Stimulated activated CD8-positive, alpha-beta memory T cell treated with anti-CD3 and anti-CD28 coated beads, Interleukin-4, amount 100 ng/mL, for 4 hours (primary cell): ENCODE measurements at places on chromosomes 16 and 17.

- DNase-seq = no peak
Measured at GRCh38 chr17:66447159-66447558, 144.7 kb downstream of the PRKCA start.

DNA sequence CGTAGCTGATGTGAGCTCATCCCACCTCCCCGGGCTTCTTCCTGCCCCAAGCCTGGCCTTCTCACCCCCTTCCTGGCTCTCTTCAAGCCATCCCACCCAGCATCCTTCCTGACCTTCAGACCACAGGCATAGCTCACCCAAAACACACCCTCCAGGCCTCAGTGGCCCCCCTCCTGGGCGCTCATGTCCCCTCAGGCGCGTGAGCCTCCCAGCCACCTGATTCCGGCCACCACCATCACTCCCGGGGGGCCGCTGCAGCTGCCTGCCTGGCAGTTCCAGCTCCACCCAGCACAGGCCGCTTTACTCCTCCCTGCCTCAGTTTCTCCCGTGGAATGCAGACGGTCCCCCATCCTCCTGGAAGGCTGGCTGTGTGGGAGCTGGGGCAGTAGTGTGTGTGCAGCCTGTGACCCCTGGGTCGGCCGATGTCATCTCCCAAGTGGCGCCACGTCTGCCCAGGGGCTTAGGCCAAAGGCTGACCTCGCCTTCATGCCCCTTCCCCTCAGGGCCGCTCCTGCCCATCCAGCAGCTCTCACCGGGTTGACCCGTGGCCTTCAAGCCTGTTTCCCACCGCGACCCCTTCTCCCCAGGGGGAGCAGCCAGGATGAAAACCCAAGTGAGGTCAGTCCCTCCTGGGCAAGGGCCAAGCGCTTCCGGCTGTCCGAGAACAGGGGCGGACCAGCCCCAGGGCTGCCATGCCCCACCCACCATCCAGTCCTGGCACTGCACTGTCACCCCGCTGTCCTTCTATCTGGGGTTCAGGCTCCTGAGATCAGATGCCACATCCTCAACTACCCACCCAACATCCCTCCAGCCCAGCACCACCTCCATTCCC, 11.9 kb upstream of the CHMP6 start:
- no peak for DNase-seq

GRCh38 chr16:19674485-19674884, 43.5 kb downstream of the KNOP1 start:
- no peak for DNase-seq

DNA sequence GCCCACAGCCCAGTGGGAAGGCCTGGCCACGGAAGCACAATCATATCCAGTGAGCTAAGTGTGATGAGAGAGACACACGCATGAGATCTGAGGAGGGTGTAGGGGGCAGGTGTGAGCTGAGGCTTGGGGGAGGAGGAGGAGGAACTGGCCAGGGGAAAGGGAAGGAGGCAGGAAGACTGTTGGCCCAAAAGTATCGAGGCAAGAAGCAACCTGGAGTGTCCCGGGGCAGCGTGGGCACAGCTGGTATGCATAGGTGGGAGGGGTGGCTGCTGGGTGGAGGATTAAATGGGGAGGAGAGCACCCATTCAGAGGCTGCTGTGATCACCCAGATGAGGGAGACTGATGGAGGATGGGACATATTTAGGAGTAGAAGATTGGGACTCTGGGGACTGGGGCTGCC, 41.4 kb downstream of the ARHGAP27 start:
- no peak for DNase-seq

DNA sequence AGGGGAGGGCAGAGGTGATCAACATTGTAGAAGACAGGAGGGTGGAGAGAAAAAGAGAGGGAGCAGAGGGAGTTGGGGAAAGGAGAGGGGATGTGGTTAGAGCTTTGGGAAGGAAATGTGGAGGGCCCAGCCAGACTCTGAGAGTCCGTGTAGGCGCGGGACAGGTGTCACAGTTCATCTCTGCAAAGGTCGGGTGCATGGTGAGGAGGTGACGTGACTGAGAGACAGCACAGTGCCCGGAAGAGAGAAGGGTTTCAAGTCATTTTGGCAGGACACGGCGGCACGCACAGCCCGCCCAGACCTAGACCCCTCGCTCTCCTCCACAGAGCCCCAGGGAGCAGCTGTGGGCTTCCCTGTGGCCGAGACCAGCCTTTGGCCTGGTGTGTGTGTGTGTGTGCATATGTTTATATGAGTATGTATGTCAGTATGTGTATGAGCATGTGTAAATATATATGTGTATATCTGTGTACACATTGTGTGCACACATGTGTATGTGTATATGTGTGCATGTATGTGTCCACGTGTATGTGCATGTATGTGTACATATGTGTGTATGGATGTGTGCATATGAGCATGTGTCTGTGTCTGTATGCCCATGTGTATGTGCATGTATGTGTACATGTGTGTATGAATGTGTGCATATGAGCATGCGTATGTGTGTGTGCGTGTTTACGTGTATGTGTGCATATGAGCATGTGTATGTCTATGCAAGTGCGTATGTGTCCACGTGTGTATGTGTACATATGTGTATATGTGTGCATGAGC, 104.6 kb downstream of the SEC14L1 start:
- no peak for DNase-seq

GRCh38 chr17:18958611-18959010, 6.6 kb downstream of the SLC5A10 start:
- no peak for DNase-seq

DNA sequence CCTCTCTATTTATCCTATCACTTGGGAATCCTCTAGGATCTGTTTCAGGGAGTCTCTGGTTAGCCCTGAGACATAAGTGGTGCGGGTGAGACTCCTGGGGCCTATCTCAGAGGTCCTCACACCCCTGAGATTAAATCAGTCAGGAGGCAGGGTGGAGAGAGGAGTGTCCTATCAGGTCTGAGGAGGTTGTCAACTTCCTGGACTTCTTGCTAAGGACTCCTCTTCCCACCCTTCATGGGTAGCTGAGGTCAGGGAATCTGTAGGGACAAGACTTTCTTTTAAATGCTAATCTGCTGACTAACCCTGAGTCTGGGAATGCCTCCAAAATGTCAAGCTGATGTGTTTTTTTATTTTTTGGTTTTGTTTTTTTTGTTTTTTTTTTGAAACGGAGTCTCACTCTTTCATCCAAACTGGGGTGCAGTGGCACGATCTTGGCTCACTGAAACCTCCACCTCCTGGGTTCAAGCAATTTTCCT, 6.6 kb upstream of the ARMC5 start:
- no peak for DNase-seq

DNA sequence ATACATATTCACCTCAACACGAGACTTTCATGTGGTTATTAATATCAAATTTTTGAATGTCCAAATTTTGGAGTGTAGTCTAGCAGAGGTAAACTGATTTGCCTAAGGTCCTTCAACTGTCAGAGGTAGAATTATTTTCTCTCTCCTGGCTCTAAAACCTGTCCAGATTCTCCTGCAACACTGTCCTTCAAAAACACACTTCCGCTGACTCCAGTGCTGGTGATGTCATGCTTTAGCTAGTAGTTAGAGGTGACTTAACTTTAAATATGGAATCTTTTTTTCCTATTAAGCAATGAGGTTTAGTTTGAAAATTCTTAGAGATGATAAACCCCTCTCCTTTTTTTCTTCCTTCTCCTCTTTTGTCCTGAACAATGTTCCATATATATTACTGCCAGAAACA, 10.8 kb upstream of the CBLN1 start:
- no peak for DNase-seq

DNA sequence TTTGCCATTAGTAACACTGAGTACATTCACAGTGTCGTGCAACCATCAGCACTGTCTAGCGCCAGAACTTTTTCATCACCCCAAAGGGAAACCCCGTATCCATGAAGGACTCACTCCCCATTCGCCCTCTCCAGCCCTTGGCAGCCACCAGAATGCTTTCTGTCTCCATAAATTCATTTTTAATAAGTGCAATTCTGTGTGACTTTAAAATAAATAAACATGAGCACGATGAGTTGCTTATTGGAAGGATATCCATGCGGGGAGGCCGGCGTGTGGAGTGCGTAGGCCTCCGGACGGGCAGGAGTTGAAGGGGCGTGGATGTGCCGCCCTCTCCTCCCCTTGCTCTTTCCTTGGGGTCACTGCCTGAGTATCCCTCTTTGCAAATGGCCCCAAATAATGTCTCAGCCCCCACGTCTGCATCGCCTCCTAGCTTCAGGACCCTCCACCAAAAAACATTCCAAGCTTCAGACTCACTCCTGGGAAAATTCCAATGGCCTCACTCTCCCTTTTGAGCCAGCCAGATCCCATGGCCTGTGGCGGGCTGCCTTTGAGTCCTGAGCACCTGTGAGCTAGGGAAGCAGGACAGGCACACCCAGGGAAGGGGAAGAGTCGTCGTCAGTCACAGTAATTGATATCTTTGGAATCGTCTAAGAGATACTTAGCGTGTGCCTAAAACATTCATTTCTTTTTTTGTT, 306.3 kb downstream of the SEC14L1 start:
- DNase-seq = no peak

DNA sequence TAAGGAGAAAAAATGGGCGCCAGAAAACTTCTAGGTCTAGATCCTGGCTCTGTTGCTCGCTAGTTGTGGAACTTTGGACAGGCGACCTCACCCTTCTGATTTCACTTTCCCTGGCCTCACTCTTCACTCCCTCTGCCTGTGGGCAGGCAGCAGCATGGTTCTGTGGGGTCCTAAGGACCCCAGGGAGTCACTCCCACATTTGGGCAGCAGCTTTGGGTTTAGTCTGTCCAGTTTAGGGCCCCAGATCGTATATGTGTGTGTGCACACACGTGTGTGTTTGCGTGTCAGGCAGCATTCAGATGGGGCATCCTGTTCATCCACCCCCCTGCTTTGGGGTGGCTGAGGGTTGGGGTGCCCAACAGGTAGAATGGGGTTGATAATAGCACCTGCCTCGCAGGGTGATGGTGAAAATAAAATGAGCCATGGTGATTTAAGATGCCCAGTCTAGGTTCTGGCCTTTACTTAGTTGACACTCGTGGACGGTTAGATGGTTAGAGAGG, 102.2 kb downstream of the RAB11FIP4 start:
- DNase-seq = no peak

GRCh38 chr17:50565402-50566350, 5.2 kb downstream of the CACNA1G start:
- DNase-seq = no peak

DNA sequence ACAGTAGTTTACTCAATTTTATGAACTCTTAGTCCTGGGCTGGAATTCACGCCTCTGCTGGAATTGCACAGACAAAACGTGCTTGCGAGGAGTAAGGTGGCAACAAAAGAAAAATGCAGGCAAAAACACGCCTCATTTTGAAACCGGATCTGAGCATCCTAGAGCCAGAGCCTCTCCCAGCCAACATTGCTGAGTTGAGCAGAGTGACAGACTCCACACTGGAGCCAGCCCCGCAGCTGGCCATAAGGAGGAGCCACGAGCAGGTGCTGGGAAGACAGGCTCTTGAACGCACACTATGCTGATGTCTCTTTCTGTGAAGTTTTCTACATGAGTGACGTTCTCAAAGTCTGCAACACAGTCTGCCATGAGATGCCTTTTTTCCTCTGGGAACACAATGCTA, 14.6 kb upstream of the HSBP1 start:
- no peak for DNase-seq

- no peak for DNase-seq
Measured at GRCh38 chr17:9021992-9022572, 772 bp downstream of the NTN1 start.

DNA sequence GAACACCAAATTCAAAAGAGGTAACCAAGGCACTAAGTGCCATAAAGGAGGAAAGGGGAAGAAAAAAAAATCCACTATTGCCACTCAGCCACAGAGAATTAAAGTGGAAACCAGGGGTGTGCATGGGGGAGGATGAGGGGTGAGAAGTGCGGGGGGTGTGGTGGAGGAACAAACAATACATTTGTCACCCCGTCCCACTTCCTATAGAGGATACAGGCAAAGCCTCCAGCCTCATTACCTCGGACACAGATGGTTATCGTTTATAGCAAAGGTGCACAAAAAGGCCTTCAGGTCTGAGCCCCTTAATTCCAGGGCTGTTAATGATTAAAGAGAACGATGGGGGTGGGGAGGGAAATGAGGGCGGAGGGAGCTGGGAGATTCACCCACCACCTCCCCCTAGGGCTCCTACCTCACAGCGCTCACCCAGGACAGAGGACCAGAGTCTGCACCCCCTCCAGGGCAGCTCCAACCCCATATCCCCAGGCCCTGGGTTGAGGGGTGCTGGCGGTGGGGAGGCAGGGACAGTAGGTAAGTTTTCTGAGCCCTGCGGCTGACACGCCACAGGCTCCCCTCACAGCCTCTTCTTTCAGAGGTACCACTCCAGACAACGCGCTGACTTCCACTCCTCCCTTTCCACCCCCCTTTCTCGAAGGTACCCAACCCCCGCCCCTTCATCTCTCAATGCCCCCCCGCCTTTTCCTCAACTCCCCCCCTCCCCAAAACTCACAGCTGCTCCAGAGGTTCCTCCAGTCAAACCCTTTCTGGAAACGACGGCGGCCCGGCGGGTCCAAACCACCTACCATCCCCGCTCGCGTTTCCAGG, 470 bp downstream of the DCUN1D3 start:
- DNase-seq = no peak

DNA sequence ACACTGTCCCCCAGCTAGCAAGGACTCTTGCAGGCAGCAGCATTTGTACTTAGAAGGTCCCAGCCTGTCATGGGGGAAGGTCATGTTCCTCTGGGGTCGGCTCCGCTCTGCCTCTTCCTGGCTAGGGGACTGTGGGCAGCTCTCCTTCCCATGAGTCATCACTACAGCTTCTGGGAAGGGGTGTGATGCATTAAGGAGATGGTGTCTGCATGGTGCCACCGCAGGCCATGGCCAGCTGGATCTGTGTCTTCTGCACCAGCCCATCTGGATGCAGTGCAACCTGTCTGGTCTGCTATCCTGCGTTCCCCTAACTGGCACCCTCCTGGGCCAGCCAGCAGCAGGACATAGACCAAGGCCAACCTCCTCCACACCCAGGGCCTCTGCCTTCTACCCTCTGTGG, 6.3 kb downstream of the STARD3 start:
- no peak for DNase-seq

DNA sequence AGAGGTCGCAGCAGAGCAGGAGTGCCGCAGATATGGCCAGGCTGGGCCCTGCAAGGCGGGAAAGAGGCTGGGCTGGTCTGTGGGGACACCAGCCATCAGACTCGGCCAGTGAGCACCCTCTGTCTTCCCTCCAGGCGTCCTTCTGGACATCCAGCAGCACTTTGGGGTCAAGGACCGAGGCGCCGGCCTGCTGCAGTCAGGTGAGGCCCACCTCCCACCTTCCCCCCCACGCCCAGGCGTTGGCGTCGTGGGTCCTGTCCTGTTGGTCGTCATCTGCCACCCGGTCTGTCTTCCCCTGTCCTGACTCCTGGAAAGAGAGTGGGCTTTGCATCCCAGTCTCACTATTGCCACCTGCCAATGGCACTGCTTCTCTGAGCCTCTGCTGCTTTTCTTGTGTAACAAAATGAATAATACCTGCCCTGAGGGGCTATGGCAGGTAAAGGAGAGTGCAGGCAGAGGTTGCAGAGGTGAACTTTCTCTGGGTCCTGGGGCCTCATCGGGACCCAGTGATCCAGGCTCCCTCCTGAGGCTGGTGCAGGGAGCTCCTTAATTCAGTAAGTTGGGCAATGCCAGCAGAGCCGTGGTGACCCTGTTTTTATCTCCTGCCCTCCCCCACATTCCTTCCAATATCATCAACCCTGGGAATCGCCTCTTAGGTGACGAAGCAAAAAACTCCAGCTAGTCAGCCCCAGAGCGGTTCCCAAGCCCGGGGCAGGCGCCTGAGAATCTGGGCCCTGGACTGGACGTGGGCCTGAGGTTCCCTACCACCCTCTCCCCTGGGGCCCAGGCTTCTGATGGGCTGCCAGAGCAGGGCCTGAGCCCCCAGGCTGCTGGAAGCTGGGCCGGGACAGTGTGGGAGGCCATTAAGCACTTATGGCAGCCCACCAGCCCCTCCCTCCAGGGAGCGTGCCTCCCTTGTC, 14.7 kb downstream of the SPNS2 start:
- DNase-seq = no peak

- DNase-seq = no peak
Measured at GRCh38 chr16:81466356-81466980, 21.9 kb downstream of the CMIP start.
